ENCODE measurements at places on chromosomes 3 and 15. TPM values are rescaled to one million over a fixed set of nuclear protein-coding genes. Genes with fewer than 3 reads are reported as not detected.

Gene CD96
- total RNA-seq: under 0.01 TPM

Gene MITF
- 5.4 TPM for total RNA-seq

Gene EFCAB12
- total RNA-seq: not detected

Gene ROBO2
- 3.2 TPM for total RNA-seq

Gene STXBP5L
- total RNA-seq: not detected

Gene GPR176
- total RNA-seq: 206 TPM

Gene P2RY14
- not detected for total RNA-seq

All from aortic smooth muscle cell (primary cell).